Left colon (tissue), 2 donors: ENCODE measurements at places on chromosomes 1 and 21. TPM values are rescaled to one million over a fixed set of nuclear protein-coding genes. Genes with fewer than 3 reads are reported as not detected.

The CHIT1 gene
- total RNA-seq: 0.40 TPM

The HHAT gene
- total RNA-seq: 6.8 TPM

The SLAMF7 gene
- total RNA-seq: 12.9 TPM

The ASCL5 gene
- total RNA-seq: not detected

The TNFRSF8 gene
- 0.15 TPM for total RNA-seq

The LRRC71 gene
- total RNA-seq: not detected

The GIPC2 gene
- total RNA-seq: 30.5 TPM

The FMOD gene
- 25.2 TPM for total RNA-seq

The PERM1 gene
- not detected for total RNA-seq

- DNase-seq: no peak
Measured at GRCh38 chr1:52814465-52814864, 28.1 kb upstream of the ZYG11A start.

DNA sequence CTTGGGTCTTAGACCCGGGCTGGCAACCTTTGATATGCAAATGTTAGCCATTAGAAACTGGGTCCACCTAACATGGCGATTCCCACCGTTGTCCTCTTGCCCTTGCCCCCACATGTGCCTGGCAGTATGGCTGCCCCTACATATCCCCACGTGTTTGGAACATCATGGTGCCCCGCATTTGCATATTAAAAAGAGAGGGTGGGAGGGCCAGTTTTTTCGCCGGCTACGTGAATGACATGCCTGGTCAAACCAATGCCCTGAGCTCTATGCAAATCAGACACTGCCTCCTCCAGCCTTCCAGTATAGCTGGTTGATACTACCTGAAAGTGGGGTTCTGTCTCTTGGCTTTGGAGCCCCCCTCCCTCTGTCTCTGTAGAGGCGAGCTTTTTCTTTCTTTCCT, 133.0 kb downstream of the CDC42BPA start:
- DNase-seq: no peak

GRCh38 chr1:224582041-224582440, 34.1 kb upstream of the CNIH3 start:
- DNase-seq: no peak

- no peak for DNase-seq
Measured at GRCh38 chr1:68128157-68128556, 77.7 kb upstream of the DIRAS3 start.

GRCh38 chr21:42991992-42992740, 17.8 kb downstream of the PKNOX1 start:
- peak; percentile 38 for DNase-seq

GRCh38 chr1:9787702-9788101, 36.1 kb downstream of the CLSTN1 start:
- DNase-seq: no peak

GRCh38 chr1:165842671-165843129, 15.3 kb downstream of the UCK2 start:
- no peak for DNase-seq

DNA sequence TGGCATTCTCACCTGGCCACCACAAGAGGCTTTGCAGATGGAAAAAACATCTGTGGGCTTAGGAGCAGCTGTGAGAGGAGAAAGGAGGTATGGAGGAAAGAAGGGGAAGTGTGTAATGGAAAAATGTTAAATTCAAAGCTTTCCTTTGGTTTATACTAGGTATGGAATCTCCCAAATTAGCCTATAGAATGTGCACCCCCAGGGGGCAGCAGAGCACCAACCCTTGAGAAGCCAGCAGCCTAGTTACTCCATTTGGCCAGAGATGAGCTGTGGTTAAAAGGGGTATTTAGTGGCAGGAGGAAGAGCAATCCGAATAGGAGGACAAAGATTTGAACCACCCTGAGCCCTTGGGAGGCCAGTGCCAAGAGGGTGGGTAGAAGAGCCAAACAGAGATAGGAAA, 97.5 kb upstream of the CTTNBP2NL start:
- peak; percentile 70 for DNase-seq

GRCh38 chr1:226629210-226629895, 80.8 kb downstream of the STUM start:
- peak; percentile 12 for DNase-seq

- DNase-seq: no peak
Measured at GRCh38 chr1:64530969-64531692, 61.2 kb downstream of the CACHD1 start.

GRCh38 chr1:206065547-206066145, 12.7 kb downstream of the RHEX start:
- DNase-seq: no peak

- DNase-seq: no peak
Measured at GRCh38 chr1:45001011-45001481, 10.1 kb downstream of the HECTD3 start.

- no peak for DNase-seq
Measured at GRCh38 chr1:81549588-81550127, 251.1 kb upstream of the ADGRL2 start.
